Progenitor cell of endocrine pancreas (in vitro differentiated cells): ENCODE measurements at places on chromosomes 12 and 14.

- no peak for DNase-seq
Measured at GRCh38 chr14:101518611-101519473, 42.5 kb upstream of the DIO3 start.

GRCh38 chr12:110466791-110467190 lies 1.3 kb downstream of the GPN3 start:
- no peak for DNase-seq

DNA sequence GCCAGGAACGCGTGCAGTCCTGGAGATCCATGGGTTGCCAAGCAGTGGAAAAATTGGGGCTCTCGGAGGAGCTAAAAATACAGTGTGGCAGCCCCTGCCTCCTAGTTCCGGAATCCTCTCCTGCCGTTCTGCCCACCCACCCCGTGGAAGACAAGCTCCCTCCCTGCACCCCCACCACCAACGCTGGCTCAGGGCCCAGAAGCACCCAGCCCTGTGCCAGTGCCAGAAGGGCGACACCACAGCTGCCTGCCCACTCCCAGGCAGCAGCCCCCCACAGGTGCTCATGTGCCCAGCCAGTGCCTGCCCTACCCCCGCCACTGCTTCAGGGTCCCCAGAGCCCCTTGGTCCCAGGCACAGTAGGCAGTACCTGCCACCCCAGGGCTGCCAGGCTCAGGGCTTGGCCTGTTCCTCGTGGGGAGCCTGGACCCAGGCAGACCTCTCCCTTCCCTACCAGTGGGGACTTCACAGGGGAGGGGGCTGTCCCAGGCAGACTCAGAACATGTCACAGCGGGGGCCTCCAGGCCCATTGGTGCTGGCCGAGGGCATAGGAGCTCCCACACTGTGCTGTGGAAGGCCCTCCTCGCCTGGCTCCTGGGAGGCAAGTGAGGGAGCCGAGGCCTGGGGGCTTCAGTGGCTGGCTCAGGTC lies 7.4 kb downstream of the INF2 start:
- DNase-seq, result no peak

DNA sequence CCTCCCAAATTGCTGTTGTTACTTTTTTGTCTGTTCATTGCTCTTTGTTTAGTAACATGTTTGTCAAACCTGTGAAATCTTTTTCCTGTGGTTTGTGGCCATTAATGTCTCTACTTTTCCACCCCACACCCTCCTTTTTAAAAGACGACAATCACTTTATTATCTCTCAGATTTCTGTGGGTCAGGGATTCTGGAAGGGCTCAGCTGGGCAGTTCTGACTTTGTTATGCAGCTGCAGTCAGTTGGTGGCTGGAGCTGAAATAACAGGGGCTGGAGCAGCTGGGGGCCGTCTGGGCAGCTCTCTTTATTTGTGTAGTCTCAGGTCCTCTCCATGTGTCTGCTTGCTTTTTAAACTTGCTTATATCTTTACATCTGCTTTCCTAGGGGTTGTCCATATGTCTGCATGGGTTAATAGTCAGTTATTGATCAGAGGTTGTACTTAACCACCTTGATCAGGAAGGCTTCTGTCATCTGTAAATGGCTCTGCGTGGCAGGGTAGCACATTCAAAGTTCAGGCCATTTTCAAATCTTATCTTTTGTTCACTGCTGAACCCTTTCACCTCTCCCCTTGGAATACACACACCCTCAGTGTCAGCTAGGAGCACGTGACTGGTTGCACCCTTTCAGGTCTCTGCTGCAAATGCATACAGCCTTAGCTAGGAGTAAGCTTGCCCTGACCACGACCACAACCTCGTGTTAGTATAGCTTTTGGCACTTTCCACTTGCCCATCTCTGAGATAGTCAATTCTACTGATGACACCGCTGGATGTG lies 27.9 kb downstream of the BORCS5 start:
- no peak for DNase-seq

DNA sequence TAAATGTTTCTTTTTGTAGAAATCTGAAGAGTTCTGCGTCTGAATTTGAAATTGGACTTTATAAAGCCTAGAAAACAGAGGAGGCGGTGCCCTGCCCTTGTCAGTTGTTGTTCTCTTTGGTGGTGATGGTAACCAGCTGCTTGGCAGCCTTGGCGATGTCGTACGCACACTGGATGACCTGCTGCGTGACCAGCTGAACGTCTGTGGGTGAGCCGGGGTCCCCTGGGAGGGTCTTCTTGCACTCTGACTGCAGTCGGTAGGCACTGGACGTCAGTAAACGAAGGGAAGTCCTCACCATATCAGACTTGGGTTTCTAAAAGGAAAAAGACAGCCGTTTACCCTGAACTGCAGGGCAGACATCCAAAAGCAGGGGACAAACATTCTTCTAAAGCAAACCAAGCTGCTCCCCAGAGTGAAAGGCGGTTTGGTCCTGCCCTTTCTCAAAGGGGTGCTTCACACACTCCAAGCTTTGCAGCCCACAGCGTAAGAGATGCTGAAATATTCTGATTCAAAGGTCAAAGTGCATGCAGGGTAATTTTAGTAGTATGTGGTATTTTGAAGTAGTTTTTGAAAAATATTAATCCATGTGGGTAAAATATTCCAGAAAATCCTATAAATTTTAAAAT lies 32.9 kb downstream of the TCHP start:
- DNase-seq, result no peak

GRCh38 chr12:68468036-68468435 lies 135.9 kb upstream of the MDM1 start:
- DNase-seq, result no peak

- no peak for DNase-seq
Measured at GRCh38 chr12:107411792-107412535, 273.6 kb upstream of the PWP1 start.

- DNase-seq, result peak; percentile 79
Measured at GRCh38 chr14:104563742-104564615, 15.6 kb upstream of the C14orf180 start.

DNA sequence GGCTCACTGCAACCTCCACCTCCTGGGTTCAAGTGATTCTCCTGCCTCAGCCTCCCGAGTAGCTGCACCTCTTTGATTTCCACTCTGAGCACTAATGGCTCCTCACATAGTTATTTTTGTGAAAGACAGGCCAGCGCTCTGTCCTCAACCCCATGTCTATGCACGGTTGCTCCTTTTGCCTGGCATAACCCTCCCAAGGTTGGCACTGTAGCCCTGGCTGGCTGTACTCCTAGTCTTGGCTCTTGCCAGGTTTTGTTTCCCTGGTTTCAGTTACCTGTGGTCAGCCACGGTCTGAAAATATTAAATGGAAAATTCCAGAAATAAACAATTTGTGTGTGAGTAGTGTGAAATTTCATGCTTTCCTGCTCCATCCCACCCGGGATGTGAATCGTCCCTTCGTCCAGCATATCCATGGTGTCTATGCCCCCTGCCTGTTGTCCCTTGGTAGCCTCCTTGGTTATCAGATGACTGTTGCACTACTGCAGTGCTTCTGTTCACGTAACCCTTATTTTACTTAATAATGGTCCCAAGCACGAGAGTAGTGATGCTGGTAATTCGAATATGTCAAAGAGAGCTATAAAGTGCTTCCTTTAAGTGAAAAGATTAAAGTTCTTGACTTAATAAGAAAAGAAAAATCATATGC lies 12.3 kb upstream of the DCD start:
- no peak for DNase-seq

DNA sequence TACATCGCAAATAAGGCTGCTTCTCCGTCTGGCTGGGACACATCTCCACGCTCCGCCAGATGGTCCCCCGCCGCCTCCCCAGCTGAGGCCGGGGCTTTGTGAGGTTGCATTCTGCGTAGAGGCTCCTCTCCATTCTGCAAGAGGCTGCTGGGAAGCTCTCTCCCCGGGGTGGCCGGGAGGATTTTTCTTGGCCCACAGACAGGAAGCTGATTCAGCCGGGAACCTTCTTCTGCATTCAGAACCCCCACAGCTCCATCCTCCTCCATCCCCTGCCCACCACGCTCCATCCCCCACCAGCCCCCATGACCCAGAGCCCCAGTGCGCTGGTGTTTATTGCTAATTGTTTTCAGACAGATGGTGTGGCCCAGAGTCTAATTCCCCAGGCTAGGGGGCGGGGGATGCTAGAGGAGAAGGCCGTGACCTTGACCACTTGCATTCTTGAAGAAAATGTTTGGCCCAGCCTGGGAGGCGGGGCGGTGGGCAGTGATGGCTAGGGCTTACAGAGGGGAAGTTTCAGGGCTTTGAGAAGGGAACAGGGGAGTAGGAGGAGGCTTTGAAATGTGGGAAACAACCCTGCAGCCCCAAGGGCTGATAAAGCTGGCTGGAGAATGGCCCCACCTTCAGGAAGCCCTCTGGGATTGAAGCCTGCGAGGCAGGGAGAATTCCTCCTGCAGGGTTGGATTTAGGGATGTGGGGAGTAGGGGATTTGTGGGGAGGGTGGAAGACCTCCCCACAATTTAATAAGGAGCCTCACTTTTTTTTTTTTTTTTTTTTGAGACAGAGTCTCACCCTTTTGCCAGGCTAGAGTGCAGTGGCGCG lies 88.5 kb upstream of the NCOR2 start:
- no peak for DNase-seq

DNA sequence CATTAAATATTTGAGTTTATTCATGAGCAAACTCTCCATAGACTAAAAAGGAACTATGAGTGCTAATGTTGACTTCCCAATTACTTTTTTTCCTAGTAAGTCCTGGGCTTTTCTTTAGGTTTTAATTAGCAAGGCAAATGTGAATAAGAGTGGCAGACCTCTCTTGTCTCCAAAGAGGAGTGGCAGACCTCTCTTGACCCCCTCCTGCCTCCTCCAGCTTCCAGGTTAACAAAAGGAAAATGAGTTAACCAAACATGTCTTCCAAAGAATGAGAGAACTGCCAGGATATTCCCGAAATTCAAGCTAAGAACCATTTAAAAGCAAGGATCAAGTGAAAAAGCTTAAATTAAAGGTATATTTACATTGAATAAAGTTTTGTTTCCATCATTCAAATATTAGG lies 253.2 kb downstream of the MDGA2 start:
- DNase-seq, result no peak

- no peak for DNase-seq
Measured at GRCh38 chr12:54602661-54603060, 14.2 kb upstream of the PPP1R1A start.

DNA sequence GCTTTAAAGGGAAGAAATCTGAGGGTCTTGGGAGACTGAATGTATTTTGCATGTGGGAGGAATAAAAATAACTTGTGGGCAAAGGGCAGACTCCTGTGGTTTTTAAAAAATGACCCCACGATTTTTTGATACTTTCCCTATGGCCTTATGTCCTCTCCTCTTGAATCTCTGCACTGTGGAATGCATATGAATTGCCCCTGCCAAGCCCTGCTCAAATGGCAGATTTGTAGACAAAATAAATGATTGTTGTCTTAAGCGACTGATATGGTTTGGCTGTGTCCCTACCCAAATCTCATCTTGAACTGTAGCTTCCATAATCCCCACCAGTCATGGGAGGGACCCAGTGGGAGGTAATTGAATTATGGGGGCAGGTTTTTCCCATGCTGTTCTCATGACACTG lies 223.8 kb downstream of the DACT1 start:
- no peak for DNase-seq

GRCh38 chr12:3717283-3717898 lies 35.5 kb downstream of the CRACR2A start:
- no peak for DNase-seq

DNA sequence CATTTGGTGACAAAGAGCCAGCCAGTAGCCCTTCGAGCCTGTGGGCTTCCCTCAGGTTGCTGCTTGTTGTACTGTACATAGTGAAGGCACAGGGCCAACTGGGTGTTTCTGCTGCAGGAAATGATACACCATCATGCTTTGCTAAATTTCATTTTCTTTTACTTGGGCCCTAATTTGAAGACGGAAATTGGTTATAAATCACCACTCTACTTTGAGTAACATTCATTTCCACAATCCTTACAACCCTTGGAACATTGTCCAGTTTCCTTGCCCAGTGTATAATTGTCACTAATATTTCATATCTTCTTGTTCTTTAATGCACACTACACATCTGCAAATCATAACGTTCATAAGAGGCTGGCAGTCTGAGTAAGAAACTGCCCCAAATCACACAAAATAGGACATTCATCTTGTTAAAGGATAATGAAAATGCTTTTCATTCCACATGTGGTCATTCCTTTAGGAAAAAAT lies 30.2 kb downstream of the MSRB3 start:
- DNase-seq, result no peak

DNA sequence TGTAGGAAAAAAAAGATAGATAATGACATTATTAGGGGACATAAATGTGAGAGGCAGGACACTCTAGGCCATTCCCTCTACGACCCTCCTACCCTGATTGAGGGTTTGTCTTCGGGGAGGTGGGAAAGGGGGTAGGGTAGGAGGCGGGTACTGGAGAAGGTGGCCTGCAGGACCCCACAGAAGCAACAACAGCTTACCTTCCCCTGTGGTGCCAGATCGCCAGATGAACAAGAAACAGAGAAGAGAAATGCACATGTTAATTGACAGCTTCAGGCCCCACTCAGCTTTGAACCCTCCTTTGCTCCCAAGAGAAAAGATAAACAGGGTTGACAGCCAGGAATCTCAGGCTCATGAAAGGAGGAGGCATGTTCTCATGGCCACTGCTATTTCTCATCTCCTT lies 4.8 kb downstream of the PHB2 start:
- no peak for DNase-seq

DNA sequence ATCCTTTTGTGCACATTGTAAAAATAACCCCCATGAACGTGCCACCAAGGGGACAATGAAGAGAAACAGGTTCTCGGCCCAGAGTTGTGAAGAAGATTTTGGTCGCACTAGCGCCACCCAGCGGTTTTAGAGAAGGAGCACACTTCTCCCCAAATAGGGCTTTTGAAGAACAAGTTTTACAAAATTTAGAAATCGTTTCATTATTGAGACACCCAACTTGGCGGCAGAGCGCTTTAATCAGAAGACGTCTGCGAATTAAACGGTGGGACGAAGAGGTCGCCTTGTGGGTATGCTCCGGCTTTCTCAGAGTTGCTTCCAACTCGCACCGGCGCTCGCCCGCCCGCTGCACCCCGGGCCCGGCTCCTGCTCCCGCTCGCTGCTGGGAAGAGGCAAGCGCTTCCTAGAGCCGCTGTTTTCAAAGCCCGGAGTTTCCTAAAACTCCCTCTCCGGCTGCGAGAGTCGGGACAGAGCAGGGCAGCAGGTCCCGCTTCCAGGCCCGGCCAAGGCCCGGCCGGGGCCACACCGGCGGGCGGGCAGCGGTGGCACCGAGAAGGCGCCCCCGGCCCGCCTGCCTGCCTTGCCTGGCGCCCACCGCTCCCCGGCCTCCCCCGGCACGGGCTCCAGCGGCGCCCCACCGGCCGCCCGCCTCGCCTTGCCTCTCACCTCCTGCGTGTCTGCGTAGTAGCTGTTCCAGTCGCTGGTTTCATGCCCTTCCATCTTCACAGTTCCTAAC lies 645 bp downstream of the FOXA1 start:
- peak; percentile 75 for DNase-seq

DNA sequence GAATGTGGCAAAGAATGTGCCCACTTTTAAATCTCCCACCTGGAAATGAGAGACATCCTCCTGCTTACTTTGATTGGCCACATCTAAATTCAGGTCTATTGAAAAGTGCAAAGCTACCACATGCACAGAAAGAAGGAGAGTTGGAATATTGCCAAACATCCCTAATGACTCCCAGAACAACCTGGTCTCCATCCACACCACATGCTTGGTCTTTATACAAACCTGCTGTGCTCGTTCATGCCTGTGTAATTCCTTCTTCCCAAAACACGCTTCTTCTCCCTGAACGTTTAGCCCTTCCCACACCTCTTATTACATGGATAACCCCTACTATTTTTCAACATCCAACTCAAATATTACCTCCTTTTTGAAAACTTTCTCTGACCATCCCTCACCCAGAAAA lies 66.2 kb upstream of the BCL2L14 start:
- no peak for DNase-seq
